ENCODE measurements at places on chromosomes 16 and 17.
A peak's percentile ranks its signal among the peaks of the same experiment; 100 is the strongest.

GRCh38 chr16:50351116-50351515 is 17.7 kb downstream of the BRD7 start:
- DNase-seq, result no peak

DNA sequence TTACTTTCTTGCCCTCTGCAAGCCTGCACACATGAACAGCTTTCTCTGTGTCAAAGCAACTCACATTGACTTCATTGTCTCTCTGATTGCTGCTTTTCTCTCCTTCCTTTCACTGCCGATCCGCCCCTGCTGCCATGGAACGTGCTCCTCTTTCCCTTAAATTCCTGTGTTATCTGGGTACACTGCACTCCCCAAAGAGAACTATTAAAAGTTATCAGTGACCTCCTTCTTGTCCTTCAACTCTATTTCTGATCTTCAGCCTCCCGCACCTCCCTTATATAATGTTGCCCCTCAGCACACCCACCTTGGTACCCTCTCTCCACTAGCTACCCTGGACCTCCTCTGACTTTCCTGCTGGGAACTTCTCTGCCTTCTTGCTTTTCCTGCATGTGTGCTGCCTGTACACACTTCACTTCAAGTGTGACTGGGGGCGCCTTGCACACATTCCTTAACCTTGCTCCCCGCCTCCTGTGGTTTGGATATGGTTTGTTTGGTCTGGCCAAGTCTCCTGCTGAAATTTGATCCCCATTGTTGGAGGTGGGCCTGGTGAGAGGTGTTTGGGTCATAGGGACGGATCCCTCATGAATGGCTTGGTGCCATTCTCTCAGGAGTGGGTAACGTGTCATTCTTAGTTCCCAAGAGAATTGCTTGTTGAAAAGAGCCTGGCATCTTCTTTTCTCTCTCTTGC is 26.7 kb upstream of the PMP22 start:
- DNase-seq, result peak; percentile 31

- DNase-seq, result peak; percentile 62
Measured at GRCh38 chr17:2954898-2955445, 108.4 kb downstream of the OR1D5 start.

DNA sequence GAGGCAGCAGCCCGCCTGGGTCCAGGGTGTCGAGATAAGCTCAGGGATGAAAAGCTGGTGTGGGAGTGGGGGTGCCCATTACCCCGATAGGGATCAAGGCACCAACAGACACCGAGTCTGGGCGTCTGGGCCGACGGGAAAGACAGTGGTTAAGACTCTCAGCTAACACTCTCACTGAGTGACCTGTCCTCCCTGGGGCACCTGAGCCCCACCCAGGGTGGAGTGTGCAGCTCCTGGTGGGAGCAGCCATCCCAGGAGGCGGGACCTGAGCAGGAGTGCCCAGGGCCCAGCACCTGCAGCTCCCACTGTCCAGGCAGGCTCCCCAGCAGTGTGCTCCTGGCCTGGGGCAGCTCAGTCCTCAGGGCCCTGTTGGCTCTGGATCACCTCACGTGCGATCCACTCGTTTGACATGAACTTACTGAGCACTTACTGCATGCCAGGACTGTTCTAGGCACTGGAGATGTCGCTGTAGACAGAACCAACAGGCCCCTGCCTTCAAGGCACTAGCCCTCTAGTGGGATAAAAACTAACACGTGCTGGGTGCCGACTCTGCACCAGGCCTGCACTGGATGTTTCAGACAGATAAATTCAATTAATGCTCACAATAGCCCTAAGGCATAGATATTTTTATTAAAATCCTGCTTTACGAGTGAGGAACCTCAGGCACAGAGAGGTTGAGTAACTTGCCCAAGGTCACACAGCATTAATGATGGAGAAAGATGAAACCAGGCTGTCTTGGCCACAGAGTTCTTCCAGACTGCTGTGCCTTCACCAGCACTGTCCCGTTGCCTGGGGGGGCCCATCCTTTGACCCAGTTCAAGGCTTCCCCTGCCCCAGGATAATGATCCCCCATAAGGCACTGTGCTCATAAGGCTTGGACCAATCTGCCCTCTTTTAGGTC is 1.9 kb downstream of the EVPLL start:
- no peak for DNase-seq

GRCh38 chr16:84686707-84687298 is 13.0 kb upstream of the USP10 start:
- DNase-seq, result no peak

- no peak for DNase-seq
Measured at GRCh38 chr16:22322741-22323140, 25.5 kb downstream of the POLR3E start.

- peak; percentile 5 for DNase-seq
Measured at GRCh38 chr16:47503936-47504335, 42.8 kb downstream of the PHKB start.

DNA sequence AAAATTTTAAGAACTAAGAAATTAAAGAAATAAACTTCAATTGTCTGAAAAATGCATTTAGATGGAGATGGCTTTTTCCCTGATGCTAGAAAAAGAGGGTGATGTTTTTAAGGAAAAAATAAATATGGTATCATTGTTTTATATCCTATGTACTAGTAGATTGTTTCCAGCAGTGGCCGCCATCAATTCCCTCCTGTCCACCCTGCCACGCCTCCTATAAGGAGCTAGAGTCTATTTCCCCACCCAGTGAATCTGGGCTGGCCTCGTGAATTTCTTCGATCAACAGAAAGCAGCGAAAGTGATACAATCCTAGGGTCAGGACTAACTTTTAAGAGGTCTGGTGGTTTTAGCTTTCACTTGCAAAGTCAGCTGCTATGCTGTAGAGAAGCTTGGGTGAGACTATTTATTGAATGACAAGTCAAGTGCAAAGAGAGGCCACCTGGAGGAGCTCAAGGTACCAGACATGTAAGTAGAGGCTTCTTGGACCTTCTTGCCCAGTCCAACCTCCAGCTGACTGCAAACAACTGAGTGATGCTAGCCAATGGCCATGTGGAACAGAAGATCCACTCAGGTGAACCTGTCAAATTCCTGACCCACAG is 80.9 kb upstream of the MTMR4 start:
- DNase-seq, result no peak

DNA sequence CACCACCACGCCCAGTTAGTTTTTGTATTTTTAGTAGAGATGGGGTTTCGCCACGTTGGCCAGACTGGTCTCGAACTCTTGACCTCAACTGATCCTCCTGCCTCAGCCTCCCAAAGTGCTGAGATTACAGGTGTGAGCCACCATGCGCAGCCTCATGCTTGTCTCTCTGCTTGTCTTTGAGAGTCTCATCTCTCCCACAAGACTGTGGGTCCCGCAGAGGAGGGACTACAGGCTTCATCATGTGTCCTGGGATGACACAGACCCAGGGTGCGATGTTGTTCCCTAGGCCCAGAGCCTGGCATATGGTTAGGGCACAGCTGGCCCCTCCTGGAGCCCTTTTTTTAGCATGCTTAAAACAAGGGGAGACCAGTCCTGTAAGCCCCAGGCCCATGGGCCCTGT is 101.9 kb downstream of the NDE1 start:
- no peak for DNase-seq

GRCh38 chr16:81626181-81626674 is 152.9 kb upstream of the PLCG2 start:
- no peak for DNase-seq

- no peak for DNase-seq
Measured at GRCh38 chr17:31068291-31068690, 26.5 kb upstream of the NF1 start.

DNA sequence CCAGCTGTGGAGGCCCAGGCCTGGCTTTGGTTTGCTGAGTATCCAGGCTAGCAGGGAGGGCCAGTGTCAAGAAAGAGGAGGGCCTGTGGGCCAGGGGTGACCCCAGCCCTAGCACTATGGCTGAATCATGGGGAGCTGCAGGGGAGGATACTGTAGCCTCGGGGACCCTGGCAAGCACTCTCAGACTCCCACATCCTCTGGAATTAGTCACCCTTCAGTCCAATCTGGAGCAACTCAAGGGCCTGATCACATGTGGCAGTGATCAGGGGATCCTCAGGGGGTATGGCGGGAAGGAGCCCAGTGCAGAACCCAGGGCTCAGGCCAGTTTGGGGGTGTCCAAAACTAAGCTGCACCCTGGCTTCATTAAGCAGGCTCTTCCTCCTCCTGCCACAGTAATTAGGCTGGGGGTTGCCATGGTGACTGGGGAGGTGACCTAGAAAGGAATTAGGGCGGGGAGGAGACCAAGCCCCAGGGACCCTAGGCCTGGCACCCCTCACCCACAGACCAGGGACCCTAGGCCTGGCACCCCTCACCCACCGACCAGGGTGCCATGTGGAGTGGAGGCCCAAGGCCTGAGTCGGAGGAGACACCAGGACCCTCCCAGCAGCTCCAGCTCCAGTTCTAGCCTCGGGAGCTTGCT is 5.8 kb downstream of the NLGN2 start:
- peak; percentile 67 for DNase-seq

- no peak for DNase-seq
Measured at GRCh38 chr17:8063761-8064534, 23.6 kb downstream of the ALOX12B start.

- DNase-seq, result no peak
Measured at GRCh38 chr17:41063449-41063848, 2.2 kb downstream of the KRTAP2-4 start.

GRCh38 chr17:75524970-75525805 is at the start of gene LLGL2:
Gene LLGL2, plus strand, starts transcription at chr17:75525697. Its CDS starts 17,730 bp downstream, at chr17:75543427.
- peak; percentile 74 for DNase-seq

GRCh38 chr17:68178831-68179230 is 69.0 kb upstream of the AMZ2 start:
- DNase-seq, result no peak

DNA sequence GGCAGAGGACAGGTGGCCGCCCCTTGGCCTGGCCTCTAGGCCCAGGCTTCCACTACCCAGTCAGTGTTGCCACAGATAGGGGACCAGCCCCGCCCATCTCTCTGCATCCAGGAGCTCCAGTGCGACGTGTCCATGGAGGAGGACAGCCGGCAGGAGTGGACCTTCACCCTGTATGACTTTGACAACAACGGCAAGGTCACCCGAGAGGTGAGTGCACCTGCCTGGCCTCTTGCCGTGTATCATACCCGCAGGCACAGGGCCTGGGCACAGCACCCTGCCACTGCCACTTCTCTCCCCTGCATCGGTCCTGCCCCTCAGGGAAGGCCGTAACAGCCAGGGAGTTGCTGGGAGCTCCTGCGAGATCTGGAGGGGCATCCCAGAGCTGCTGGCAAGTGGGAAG is 55.7 kb downstream of the SNX20 start:
- no peak for DNase-seq

DNA sequence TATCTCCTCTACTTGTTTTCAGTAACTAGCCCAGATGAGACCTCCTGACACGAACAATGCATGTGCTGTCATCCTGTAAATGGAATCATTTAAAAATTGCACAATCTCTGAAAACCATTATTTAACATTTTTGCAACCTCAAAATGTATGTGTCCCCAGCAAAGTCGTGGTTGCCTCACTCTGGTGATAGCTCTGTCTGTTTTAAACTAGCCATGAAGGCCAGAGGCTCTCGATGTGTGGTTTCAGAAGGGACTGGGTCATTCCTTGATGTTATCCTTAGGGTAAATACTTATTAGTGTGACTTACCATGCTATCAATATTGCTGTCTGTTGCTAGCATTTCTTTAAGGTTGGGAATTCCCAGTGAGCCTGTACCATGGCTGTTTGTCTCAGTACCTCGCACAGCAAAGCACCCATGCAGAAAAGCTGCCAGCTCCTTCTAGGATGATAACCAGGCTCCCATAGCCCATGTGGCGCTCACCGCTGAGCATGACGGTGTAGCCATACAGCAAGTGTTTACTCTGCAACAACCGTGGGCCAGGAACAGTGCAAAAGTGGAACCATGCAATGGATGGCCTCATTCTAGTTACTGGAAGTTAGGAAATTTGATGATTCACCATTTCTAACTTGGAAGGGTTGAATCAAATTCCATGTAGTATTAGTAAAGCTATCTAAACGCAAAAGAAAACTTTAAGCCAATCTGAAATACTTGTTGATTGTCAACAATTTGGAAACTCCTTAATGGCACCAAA is 2.9 kb upstream of the PGS1 start:
- DNase-seq, result peak; percentile 80

DNA sequence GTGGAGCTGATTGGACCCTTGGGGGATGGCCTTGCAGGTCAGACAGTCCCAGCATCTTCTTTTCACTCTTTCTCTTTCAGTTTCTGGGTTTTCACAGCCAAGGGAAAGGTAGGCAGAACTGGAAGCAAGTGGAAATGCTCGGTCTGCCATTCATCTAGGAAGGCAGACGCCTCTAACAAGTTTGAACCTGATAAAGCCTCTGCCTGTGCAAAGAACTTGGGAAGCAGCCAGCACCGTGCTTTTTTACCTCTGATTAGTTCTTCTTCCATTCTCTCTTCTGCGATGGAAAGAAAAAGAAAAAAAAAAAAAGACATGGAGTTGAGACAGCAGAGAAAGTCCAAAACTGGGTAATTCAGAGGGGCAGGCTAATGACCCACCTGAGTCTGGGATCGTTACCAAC is 997.8 kb upstream of the EEF2KMT start:
- DNase-seq, result no peak

DNA sequence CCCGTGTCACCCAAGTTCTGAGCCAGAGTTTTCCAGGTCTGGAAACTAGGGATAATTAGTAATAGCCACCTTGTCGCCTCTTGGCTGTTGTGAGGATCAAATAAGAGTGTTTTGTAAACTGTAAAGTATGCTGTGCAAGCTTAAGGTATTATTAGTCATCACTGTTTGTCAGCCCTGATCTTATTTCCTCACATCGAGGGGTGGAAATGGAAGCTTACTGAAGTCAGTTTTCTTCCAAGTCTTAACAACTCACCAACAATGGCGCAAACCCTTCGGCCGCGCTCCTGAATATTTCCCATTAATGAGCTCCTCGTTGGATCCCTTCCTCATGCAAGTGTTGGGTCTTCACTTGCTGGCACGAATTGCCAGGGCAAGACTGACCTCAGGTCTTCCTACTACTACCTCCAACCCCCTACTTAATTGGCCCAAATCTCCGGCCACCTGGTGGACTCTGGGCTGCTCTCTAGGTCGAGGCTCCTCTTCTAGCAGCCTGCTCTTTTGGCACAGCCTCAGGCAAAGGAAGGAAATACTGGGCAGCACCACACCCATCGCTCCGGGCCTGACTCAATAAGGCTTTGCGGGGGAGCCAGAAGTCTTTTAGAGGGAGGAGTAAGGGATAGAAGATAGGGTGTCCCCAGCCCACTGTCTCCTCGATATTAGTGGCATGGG is 885 bp upstream of the SLC35B1 start:
- DNase-seq, result no peak

- DNase-seq, result no peak
Measured at GRCh38 chr16:4631444-4631843, 6.8 kb downstream of the MGRN1 start.

DNA sequence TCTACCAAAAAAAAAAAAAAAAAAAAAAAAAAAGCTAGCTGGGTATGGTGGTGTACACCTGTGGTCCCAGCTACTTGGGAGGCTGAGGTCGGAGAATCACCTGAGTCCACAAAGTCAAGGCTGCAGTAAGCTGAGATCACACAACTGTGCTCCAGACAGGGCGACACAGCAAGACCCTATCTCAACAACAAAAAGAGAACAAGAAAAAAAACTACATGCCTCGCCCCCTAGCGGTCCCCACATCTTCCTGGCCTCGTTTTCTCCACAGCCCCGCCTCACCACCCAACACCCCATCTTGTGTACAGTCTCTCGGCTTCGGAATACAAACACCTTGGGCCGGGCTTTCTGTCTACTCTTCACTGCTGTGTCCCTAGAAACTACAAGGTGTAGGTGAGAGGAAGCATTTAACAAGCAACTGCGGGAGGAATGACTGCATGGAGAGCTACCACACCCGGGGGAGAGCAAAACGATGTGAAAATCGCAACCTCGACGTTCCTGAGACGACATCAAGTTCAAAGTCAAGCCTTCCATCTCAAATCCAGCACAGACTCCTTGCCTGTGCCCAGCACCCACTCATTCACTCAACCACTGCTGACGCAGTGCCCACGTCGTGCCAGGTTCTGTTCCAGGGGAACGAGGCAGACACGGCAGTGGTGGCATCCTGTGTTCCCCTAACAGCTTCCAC is 9.0 kb downstream of the NTAN1 start:
- DNase-seq, result no peak

Measured in GM03348 (cell line).